ENCODE measurements at places on chromosomes 6 and 20. TPM values are rescaled to one million over a fixed set of nuclear protein-coding genes. Genes with fewer than 3 reads are reported as not detected.
A peak's percentile ranks its signal among the peaks of the same experiment; 100 is the strongest.

- DNase-seq: no peak
These were observed 613.6 kb downstream of the UTRN start for GRCh38 chr6:144898741-144899140.

Gene EEF1A2
- 0.19 TPM for total RNA-seq

GRCh38 chr6:167781066-167781767 is 45.5 kb upstream of the AFDN start:
- DNase-seq: no peak

GRCh38 chr6:48110436-48111142 is 408 bp downstream of the PTCHD4 start:
- no peak for DNase-seq

Gene KATNA1
- 24.0 TPM for total RNA-seq

GRCh38 chr20:42443200-42443599 is 746.5 kb downstream of the PTPRT start:
- DNase-seq: no peak

GRCh38 chr6:50025258-50025657 is 3.5 kb upstream of the DEFB110 start:
- DNase-seq: no peak

DNA sequence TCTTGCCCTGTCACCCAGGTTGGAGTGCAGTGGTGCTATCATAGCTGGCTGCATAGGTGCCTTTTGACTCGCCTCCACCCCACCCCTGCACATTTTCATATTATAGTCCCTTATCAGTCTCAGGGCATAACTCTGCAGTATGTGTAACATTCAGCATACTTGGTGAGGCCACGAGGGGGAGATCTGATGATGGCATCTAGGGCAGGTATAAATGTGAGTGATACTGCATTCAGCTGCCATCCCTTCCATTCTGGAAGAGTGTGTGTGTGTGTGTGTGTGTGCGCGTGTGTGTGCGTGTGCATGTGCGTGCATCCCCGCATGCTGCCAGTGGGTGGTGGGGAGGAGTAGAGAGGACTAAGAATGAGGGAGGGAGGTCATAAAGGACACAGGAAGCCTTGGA is 81.4 kb downstream of the JARID2 start:
- DNase-seq: peak; percentile 44

GRCh38 chr6:126302191-126302590 is 37.7 kb upstream of the CENPW start:
- no peak for DNase-seq
